ENCODE measurements at places on chromosomes 16 and 17.
A peak's percentile ranks its signal among the peaks of the same experiment; 100 is the strongest.

GRCh38 chr16:85428168-85428898 lies 184.8 kb upstream of the GSE1 start:
- DNase-seq = peak; percentile 55

DNA sequence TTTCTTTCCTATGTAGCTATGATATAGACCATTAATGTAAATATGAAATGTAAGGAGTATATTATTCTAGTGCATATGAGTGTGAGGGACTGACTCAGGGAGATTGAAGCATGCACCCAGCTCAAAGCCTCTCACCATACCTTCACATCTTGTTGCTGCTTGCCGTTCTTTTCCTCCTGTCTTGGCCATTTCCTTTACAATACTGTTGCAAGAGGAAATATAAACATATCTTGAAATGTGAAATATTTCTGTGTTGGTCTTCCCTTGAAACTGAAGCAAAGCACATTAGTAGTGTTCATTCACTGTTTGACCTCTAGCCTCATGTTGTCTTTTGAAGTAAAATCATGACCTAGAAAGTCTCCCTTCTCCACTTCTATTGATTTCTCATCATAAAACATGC lies 46.6 kb downstream of the PHKB start:
- DNase-seq = no peak

GRCh38 chr16:1708083-1708767 lies 2.2 kb downstream of the MAPK8IP3 start:
- DNase-seq = no peak

DNA sequence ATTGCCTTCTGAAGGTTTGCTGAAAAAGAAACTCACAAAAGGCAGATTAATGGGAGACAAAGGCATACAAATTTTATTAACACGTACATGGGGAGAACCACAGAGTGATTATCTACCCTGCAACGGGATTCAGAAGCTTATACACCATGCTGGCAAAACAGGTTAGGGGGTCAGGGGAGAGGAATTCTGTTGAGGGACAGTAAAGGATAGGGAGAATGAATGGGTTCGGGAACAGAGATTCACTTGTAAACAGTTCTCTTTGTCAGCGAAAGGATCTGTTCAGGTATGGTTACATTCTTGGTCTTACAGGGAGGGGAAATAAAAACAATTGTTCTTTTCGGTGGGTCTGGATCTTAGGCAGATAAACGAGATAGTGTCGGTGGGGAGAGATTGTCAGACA lies 54.3 kb upstream of the B4GALNT2 start:
- DNase-seq = no peak

DNA sequence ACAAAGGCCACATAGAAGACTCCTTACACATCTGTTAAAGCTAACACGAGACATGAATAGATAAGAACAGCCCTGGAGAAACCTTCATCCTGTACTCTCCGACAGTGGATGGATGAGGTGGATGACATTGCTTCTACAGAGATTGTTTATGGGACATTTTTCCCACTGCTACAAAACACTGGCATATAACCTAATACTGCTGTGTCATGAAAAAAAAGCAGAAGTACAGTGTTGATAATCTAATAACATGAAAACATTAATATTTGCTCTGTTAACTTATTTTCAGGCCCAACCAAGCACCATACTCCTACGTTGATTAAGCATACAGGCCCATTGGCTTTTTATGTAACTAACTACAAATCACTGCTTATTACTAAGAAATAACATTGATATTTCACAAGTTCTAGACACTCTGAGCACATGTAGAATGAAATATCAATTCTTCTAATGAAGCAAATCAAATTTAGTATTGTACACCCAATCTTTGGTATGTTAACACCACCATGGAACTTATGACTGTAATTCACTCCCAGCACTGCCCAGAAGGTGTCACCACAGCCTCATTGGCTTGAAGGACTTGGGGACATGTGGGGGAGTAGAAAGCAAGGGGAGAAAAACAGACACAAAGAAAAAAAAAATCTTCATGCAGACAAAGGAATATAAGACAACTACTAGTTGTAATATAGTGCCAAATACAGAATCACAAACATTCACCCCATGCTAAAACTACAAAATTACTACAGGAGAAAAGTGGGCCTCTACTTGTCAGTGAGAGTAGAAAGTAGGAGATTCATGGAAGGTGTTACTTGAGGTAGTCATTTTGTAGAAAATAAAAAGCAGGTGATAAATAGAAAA lies 330.0 kb upstream of the PMFBP1 start:
- no peak for DNase-seq

DNA sequence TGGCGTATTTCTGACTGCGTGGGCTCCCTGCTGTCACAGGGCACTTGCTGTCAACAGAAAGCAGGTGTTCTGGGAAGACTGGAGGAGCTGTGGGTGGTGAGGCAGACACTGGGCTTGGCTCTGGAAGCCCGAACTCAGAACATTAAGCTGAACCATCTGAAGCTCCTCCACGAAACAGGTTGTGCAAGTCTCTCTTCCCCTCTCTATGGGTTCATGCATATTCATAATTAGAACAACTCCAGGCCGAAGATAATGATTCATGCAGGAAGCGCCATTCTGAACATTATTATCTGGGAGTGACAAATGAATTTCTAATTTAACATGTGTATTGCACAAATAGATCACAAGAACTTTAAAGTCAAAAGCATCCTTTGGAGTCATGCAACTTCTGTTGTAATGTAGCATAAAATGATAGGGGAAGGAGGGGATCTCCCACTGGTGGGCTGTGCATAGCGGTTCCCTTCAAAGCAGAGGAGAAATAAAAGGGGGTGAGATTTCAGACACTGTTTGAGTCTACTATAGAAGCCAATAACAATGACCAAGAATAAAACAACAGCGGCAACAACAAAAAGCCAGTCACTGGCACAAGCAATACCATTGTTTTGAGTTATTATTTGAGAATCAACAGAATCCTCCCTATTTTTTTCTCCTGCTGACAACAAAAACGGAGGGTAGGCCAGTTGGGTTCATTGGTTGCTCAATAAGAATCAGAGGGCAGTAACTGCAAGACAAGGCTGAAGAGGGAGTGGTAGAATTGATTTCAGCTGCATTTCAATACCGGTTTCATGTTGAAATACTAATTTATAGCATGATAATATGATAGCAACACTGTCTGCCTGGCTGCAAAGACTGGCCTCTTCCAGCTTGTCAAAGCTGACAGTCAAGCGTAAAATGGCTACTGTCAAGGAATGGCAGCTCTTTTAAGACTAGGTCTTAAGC lies 407.3 kb downstream of the XYLT1 start:
- DNase-seq = no peak

DNA sequence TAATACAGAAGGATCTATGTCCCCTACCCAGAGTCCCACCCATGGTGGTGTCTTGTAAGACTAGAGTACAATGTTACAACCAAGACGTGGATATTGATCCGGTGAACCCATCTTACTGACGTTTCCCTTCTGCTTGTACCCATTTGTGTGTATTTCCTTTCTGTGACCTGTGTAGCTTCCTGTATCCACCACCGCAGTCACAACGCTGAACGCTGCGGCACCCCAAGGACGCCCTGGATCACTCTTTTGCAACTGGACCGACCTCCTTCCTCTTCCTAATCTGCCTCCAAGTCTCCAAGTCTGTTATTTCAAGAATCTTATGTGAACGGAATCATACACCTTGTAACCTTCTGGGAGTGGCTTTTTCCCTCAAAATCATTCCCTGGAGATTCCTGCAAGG lies 33.5 kb upstream of the CBX4 start:
- no peak for DNase-seq

- DNase-seq = no peak
Measured at GRCh38 chr16:27345201-27345600, 31.4 kb downstream of the IL4R start.

DNA sequence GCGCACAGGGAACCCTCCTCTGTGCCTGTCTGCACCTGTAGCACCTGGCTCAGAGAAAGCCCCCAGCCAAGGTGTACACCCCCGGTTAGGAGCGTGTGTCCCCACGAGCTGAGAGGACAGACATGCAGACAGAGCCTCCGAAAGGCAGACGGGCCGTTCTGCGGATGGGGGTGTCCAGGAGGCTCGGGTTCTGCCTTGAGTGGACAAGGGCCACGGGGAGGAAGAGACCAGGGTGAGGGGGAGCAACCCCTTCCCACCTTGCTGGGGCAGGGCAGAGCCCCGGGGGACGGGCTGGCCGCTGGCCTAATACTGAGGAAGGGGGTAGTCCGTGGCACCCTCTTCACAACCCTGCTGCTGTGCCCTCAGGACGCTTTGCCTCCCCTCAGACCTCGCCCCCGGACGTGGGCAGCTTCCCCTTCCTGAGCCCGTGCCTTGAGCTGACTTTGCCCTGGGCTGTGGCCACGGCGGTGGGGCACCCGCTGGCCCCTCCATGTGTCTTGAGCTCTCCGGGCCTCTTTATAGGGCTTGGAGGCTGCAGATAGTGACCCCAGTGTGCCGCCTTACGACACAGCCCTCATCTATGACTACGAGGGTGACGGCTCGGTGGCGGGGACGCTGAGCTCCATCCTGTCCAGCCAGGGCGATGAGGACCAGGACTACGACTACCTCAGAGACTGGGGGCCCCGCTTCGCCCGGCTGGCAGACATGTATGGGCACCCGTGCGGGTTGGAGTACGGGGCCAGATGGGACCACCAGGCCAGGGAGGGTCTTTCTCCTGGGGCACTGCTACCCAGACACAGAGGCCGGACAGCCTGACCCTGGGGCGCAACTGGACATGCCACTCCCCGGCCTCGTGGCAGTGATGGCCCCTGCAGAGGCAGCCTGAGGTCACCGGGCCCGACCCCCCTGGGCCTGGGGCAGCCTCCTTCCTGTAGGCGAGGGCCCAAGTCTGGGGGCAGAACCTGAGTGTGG lies 5.7 kb downstream of the SLC22A31 start:
- peak; percentile 58 for DNase-seq

DNA sequence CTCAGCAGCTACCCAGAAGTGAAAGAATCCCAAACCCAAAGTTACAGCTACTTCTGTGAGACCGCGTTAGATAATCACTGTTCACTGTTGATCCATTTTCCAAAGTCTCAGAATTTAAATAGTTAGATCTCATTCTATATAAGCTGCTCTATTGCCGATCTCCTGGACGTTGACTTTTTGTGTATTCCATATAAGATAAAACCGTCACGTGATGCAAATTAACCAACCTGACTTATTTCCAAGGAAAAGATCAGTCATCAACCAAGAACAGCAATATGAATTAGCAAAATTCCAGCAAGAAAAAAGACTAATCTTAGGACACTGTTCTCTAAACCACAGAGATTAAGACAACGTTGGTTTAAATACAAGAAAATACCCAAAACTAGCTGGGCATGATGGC lies 8.3 kb downstream of the ACOX1 start:
- no peak for DNase-seq

- DNase-seq = no peak
Measured at GRCh38 chr16:84879569-84880487, 60.0 kb downstream of the CRISPLD2 start.

DNA sequence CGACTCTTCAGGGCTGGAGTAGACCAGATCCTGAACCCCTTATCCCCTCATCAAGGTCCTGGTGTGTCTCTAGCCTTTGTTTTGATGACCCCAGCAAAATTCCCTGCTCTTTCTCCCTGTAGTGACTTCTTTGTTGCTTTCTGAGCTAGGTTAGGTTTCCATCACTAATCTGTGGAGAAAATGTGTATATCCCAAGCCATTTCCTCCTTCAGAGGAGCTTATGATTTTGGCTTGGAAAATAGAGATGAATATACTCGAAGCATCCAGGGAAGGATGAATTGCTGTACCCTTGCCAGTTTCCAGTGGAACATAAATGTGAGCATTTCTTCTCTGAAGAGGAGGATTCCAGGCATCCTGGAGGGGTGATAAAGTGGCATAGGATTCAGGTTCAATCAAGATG lies 55.8 kb downstream of the KSR1 start:
- DNase-seq = no peak

- no peak for DNase-seq
Measured at GRCh38 chr17:73360961-73361761, 49.4 kb upstream of the CDC42EP4 start.

GRCh38 chr17:55845385-55845784 lies 94.5 kb downstream of the PCTP start:
- peak; percentile 47 for DNase-seq

DNA sequence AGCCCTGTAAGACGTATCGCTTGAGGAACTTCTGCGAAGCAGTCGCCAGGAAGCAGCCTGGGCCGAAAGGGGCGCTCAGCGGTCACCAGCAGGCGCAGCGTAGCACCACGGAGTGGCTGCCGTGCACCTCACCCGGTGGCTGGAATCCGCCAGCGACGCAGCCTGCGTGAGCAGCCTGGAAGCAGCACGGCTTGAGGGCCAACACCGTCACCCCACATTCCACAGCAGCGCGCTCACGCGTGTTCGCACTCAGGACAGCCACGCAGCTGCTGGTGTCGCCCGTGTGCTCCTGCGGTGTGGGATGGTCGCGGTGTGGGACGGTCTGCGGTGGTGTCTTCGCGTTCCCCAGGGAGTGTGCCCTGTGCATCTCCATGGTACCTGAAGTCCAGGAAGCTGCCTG lies 9.6 kb downstream of the UBE2I start:
- DNase-seq = no peak
